Stimulated activated CD4-positive, alpha-beta T cell treated with anti-CD3 and anti-CD28 coated beads, TNF-alpha, amount 100 ng/mL, for 48 hours (primary cell): ENCODE measurements at places on chromosomes 5 and 9.

GRCh38 chr9:104882086-104882485 is 45.9 kb downstream of the ABCA1 start:
- DNase-seq = no peak

GRCh38 chr5:81908771-81909170 is 63.1 kb upstream of the ATG10 start:
- DNase-seq = no peak

DNA sequence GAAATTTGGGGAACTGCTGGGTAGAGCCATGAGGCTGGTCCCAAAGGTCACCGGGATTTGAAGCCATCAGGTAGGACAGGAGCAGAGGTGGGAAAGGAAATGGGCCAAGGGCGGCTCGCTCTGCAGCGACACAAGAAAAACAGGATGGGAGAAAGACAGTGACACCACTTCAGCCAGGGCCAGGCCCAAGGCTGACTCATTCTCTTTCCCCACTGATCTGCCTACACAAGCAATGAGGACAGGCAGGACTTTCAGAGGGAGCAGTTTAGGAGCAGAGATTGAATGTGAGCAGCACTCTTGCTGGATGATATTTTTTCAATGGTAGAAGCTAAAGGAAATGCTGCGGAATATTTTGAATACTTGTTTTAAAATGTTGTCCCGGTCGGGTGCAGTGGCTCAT is 3.5 kb downstream of the RUFY1 start:
- no peak for DNase-seq

DNA sequence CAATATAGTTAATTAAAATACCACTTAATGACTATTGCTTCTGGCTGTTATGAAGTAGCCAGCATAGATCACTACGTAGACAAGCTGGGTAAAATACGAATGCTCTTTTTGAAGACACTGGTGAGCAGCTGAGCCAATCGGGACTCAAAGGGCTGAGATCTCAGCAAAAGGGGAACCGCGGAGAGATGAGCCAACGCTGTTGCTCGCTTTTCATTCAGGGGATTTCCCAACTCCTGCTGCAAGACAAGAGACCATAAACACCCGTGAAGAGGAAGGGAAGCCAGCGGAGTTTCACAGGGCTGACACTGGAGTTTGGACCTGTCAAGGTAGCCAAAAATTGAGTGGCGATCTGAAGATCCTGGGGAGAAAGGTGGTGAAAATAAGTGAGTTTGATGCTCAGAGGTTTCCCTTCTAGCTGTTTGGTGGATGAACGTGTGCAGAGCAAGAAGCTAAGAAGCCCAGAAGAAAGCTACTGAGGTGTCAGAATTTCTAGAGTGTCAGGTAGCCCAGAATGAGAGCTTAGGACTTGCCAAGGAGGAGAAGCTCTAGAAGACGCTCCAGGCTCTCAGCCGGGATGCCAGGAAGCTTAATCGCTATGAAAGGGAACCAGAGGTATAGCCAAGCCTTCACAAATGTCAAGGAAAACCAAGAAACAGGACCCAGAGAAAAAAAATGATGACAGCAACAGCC is 79.6 kb upstream of the RNU6ATAC start:
- DNase-seq = peak; percentile 8

DNA sequence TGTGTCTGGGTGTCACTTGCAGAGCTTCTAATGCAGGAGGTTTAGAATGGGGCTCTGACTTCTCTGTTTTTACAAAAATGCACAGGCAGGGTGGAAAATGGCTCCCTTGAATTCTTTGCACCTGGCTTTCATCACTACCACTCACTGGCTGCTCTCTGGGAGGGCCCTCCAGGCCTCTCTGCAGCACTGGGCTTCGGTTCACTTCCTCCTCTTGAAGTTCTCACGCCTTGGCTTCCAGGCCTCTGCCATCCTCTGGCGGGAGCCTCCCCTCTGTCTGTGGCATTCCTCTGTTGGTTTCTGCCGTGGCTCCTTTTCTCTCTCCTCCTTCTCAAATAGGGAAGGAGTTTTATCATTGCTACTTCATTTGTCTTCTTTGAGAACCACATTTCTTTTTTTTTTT is 2.8 kb upstream of the PRLR start:
- no peak for DNase-seq

DNA sequence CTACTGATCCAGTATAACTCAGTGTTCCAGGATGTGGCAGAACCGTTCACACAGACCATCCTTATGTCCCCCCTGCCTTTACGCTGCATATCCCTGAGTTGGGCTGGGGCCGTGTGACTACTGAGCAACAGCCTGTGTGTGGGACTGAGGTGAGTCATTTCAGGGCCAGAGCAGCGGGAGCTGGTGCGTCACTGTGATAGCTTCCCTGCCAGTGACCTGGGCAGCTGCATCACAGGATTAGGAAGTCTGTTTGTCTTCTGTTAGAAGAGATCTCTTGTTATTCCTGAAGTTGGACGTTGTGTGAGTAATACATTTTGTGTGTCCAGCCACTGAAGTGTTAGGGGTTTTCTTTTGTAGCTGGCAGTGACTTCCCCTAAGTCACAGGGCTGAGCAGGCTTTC is 35.6 kb downstream of the TPPP start:
- DNase-seq = no peak

DNA sequence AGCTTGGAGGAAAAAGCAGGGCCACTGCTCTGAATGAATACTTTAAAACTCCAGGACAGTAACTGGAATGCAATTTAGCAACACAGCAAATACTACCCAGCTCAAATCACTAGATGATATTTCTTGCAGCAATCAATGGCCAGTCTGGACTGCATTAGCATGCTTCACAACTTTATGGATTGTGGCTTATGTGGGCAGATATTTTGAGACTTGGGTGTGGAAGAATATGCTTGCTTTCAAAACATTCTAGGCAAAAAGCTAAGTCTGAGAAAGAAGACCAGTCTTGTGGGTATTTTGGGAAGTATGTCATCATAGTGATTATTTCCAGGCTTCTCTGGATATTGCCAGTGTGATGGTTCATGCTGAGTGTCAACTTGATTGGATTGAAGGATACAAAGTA is 3.1 kb downstream of the RANBP3L start:
- no peak for DNase-seq

DNA sequence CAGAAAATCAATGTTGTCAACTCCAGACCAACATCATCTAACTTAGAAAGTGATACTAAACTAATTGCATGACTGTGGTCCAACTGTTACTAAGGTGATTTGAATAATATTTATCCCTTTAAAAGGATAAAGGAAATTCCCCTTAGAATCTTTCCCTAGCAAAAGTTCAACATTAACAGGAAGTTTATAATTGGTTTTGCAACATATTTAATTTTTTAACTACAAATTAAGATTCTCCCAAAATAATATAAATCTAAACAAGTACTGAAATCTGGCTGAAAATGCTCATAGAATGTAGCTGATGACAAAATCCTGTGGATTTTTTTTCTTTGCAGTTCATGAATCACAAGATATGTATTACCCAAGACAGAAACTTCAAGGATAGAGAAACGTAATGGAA is 151.4 kb downstream of the LPAR1 start:
- no peak for DNase-seq

DNA sequence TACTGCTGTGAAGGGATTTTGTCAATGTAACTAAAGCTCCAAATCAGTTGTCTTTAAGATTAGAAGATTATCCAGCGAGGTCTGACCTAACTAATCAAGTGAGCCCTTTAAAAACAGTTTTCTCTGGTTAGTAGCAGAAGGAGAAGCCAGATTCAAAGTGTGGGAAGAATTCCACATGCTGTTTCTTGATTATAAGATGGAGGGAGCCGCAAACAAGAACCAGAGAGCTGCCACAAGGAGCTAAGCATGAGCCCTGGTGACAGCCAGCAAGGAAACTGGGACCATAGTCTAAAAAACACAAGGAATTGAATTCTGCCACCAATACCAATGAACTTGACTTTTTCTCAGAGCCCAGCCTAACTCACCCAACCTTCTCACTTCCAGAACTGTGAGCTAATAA is 37.0 kb upstream of the OR2S2 start:
- DNase-seq = no peak

DNA sequence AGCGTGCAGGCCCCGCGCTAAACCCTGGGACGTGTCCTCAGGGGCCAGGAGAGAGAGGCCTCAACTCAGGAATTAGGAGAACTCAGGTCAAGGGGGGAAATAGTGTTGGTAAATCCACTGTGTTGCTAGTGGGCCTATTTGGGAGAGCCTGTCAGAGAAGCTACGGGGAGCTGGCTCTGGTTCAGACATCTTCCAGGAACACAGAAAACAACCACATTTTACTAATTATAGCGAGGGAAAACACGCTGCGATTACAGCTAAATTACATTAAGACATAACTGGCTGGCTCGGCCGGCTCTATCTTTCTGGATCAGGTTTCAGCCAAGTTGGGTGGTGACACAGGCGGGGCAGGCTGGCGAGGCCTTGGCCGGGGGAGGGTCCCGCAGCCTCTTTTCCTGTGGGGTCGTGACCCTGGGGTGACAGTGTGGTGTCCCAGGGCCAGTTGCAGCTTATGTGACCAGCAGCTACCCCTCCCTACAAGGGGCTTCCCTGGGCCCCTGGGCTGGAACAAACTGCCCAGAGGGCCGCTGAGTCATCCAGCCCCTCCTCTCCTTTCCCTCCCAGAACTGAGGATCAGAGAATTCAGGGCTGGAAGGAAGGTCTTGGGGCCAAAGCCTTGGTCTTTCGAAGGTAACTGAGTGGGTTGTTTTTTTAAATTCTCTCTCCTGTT is 75.1 kb downstream of the FGF18 start:
- no peak for DNase-seq

DNA sequence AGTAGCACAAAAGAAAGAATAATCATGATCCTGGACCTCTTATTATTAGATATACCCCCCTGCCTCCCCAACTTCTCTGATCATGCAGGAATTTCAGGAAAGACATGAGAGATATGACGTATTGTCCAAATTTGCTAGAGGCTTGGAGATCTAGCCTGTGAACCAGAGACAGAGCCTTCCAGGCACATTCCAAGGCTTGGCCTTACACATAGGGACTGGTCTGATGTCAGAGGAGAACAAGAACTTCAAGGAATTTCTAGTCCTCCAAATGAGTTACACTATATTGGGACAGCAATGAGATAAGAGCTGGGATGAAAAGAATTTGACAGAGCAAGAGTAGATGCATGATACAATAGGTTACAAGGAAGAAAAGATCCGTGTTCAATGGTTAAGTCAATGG is 67.0 kb downstream of the MCTP1 start:
- DNase-seq = no peak

GRCh38 chr5:1490376-1490775 is 33.4 kb downstream of the LPCAT1 start:
- no peak for DNase-seq

DNA sequence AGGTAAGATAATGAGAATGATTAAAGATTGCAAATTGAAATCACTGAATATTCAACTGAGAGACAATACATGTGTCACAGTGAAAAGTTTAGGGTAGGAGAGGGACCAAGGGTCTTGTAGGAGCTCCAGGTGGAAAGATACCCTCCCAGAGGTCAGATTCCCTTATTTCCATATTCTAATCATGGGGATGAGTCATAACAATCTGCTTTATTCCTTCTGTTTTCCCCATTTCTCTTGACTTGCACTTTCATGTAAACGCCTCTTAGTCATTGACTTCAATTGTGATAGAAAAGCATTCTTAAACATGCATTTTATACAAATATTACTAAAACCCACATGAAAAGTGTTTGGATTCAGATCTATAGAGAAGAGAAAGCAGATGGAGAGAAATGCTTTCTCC is 81.3 kb upstream of the CTSL start:
- DNase-seq = no peak

DNA sequence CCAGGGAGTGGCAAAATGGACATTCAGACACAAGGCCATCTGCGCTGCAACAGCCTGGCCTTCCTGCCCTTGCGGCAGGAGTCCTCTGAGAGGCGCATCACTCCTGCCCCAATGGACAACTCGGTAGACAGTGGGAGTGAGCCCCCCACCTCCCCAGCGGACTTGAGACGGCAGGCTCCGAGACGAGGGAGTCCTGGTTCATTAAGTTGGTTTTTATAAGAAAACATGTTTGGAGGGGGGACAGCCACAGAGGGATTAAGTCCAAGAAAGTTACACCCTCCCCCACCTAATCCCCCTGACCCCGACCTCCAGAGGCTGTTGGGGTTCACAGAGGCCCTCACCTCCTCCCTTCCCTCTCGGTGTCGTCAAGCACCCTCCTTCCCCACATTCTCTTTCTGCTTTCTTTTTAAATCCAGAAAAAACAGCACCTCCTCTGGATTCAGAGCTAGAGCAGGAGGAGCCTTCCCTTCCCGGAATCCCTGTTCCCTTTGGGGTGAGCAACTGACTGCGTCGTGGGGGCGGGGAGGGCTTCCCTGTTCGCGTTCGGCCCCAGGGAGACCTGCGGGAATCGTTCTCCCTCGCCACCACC is 1.8 kb upstream of the EGR1 start:
- no peak for DNase-seq

DNA sequence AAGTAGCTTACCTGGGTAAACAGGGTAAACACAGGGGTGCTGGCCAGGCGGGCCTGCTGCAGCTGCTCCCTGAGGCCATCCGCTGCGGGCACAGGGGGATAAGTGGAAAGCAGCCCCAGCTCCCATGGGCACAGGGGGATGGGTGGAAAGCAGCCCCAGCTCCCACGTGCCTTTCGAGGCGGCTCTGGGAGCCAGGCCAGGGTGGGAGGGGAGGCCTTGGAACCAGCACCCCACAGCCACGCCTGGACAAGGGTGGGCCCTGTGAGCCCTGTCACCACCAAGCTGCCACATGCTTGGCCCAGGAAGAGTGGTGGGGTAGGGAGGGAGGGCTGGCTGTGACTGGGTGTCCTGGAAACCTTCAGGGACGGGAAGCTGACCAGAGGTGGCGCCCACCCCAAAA is 7.8 kb upstream of the CARD9 start:
- DNase-seq = no peak

GRCh38 chr5:145666591-145666990 is 168.6 kb downstream of the PRELID2 start:
- DNase-seq = no peak

GRCh38 chr9:105070176-105070575 is 142.2 kb upstream of the ABCA1 start:
- no peak for DNase-seq

GRCh38 chr5:55453211-55453610 is 81.6 kb downstream of the PLPP1 start:
- no peak for DNase-seq

GRCh38 chr9:92140754-92141143 is 25.5 kb upstream of the SPTLC1 start:
- DNase-seq = no peak

- no peak for DNase-seq
These were observed 85.8 kb upstream of the ALDH1A1 start for GRCh38 chr9:73038613-73039012.

DNA sequence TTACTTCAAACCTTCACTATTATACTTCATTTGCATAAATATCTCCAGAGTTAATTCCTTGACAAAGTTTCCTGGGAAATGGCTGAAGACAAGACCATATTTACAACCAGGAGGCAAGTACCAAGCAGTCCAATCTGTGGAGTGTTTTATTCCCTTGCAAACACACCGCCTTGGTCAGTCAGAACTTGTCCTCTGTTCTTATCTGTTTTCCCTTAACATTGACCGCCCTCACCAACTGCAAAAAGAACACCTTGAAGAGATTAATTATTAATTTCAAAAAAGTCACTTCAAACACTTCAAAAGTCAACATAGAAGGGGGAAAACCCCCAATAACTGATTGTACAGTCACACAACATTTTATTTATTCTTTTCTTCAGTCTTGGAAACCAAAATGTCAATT is 269.0 kb upstream of the RGMB start:
- DNase-seq = no peak
